Activated T-helper 9 cell treated with anti-CD3 and anti-CD28 coated beads, Interleukin-2, amount 50 U/mL, for 16 hours (primary cell): ENCODE measurements at places on chromosomes 7 and 10.

- DNase-seq, result no peak
Observed at GRCh38 chr7:53531-53930, 138.8 kb upstream of the FAM20C start.

DNA sequence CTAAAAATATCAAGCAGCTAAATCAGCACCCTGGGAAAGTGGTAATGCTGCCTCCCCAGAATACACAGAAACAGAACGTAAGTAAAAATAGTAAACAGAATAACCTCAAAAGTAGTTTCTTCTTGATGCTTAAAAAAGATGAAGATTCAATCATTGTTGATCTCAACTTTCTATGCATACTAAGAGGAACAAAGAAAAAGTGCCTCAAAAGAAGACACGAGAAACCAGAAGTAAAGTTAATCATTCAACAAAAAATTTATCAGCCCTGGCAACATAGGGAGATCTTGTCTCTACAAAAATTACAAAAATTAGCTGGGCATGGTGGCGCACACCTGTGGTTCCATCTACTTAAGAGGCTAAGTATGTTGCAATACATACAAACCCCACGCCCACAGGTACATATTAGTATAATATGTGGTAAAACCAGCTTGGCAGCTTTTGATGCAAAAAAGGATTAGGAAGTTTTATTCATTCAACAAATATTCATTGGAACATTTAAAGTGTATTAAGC, 153.7 kb downstream of the NRBF2 start:
- no peak for DNase-seq

DNA sequence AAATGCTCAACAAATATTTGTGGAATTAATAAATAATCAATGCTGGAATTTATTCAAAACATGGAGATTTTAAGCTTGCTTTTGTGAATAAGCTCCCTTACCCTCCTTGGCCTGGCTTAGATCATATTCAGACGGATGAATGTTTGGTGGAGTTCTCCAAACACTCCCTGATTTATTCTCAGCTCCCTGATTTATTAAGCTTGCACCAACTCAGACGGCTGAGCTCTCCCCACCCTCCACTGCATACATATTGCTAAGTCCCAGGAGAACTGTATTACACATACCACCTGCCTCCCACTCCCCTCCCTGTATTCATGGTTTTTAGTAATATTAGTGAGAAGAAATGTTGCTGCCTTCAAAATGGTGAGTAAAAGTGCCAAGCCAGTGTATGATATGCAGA, 1057.5 kb downstream of the SORCS3 start:
- no peak for DNase-seq

DNA sequence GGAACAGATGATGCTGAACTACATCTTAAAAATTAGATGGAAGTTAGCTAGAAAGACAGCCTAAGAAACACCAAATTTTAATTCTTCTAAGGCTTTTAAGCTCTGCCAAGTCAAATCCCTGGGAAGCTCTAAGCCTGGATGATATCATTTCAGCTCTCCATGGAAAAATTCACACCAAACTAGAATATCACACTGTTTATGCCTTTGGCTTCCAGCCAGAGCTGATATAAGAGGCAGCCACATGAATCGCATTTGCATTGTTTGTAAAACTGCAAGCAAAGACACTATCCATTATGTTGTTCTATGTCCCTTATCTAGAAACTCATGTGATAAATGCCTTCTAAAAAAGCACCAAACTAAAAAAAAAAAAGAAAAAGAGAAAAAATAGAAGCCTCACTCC, 430.4 kb downstream of the GRID1 start:
- no peak for DNase-seq

DNA sequence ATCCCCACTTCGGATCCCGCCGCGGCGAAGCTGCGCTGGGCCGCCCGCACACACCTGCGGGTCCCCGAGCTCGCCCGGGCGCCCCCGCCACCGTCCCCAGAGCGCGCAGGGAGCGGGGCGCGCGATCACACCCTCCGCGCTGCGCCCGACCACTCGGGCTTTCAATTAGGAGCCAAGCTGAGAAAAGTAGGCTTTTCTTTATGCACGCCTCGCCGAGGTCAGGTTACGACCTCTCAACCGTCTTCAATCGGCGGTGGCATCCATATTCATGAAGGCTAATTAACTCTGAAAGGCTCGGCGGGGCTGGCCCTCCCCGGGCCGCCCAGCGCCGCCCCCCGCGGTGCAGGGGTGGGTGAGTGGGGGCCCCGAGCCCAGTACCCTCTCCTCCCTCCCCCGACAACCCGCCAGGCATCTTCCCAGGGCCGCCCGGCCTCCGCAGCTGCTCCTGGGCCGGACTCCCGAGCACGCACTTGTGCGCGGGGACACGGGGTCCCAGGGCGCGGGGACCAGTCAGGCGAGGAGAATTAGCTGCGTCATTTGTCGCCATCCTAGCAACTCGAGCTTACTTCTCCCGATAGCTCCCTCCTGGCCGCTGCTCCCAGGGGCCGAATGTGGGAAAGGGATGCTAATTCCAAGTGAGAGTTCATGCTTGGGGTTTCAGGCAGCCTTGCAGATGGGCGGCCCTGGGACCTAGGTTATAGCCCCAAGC, 155.5 kb upstream of the LYZL2 start:
- DNase-seq, result no peak

DNA sequence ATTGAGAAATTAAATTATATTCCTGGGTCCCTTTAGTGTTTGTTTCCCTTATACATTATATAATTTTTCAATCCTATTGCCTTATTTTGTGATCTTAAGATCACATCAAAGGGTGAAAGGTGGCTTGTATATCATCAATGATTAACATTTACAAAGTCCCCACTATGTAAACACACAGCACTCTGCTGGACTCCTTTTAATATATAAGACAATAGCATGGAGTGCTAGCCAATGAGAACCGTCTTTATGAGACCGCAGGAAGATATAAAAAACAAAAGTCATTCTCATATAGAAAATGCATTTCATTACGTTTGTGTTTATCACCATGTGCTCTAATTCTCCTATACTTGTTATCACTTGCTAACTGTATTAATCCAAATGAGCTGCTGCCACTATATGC, 108.5 kb downstream of the HOXA1 start:
- no peak for DNase-seq

DNA sequence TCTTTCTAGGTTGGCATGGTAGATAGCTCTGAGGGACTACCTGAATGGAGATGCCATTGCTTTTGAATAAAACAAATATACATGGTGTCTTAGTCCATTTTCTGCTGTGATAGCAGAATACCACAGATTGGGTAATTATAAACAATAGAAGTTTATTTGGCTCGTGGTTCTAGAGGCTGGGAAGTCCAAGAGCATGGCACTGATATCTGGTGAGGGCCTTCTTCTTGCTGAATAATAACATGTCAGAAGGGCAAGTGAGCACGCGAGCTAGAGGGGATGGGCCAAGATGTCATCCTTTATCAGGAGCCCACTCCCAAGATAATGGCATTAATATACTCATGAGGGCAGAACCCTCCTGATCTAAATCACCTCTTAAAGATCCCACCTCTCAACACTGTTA, 21.9 kb downstream of the SGPL1 start:
- no peak for DNase-seq

GRCh38 chr7:54560723-54561122, 18.5 kb downstream of the VSTM2A start:
- DNase-seq, result no peak

DNA sequence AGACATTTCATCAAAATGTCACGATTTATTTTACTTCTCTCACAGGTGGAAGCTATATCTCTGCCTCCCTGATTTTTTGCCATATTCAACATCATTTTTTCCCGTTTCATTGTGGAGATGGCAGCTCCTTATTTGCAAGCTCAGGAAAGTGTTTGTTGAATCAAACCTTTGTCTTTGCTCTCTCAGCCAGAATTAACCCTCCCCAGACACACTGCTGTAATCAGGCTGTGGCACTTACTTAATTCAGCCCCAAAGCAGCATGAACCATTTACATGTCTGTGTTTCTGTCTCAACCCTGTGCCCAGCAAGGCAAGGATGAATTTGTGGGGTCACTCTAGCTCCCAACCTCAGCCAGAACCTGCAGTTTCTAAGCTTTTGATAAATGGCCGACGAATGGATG, 397.2 kb downstream of the TCERG1L start:
- no peak for DNase-seq
